ENCODE measurements at places on chromosomes 3 and 15.

- DNase-seq, result no peak
Observed at GRCh38 chr15:71830981-71831380, 20.6 kb downstream of the NR2E3 start.

GRCh38 chr3:32780735-32781210, 37.0 kb upstream of the TRIM71 start:
- DNase-seq, result peak; percentile 79

GRCh38 chr3:107634099-107634489, 111.3 kb downstream of the BBX start:
- no peak for DNase-seq

DNA sequence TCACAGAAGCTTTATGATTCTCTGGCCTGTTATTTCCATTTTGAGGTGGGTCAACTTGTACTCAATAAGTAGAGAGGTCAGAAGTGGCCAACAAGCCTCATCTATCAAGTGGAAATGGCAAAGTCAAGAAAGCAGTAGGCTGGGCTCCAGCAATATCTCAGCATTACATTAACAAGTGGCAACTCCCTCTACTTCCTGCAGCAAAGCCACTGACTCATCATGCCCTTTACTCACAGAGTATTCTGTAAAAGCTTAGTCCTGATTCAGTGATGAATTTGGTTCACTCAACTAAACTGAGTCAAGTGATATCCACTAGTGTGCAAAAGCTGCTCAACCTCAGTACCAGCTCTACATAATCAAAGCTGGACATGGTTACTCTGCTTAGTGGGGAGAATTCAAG, 954.6 kb downstream of the EPHA3 start:
- no peak for DNase-seq

GRCh38 chr3:150090877-150091276, 120.2 kb upstream of the PFN2 start:
- DNase-seq, result no peak

DNA sequence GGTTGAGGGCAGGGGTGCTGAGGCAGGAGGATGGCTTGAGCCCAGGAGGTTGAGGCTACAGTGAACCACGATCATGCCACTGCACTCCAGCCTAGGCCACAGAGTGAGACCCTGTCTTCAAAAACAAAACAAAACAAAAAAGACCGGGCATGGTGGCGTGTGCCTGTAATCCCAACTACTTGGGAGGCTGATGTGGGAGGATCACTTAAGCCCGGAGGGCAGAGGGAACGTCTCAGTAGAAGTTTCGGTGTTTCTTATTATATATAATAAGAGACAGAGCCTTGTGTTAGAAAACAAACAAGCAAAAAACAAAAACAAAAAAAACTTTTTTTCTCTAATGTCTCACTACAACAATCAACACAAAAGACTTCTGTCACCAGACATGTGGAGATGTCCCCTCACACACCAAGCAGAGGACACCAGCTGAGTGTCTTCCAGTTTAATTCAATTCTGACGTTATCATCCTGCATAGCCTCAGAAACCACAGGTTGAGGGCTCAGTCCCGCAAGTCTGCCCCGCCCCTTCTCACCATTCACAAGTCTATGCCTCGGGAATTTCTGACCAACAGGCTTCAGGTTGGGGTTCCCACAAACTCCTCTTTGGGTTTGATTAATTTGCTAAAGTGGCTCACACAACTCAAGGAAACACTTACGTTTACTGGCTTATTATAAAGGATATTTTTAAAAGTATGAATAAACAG, 24.0 kb upstream of the EIF4A2 start:
- DNase-seq, result no peak

DNA sequence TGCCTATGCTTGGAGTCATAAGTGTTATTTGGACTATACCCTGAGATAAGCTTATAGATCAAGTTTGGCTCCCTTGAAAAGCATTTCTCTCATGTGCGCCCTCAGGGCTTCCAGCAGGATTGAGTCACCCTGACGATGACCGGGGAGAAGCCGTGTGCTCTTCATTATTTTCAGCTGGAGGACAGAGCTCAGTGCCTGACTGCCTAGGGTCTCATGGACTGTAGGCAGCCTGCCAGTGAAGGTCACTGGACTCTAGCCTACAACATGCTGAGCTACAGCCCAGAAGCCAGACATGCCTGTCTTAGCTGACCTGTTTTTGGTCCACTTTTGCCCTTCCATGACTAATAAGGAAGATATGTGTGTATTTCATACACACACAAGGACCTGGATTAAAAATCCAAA, 31.6 kb upstream of the NUDT16 start:
- DNase-seq, result no peak

DNA sequence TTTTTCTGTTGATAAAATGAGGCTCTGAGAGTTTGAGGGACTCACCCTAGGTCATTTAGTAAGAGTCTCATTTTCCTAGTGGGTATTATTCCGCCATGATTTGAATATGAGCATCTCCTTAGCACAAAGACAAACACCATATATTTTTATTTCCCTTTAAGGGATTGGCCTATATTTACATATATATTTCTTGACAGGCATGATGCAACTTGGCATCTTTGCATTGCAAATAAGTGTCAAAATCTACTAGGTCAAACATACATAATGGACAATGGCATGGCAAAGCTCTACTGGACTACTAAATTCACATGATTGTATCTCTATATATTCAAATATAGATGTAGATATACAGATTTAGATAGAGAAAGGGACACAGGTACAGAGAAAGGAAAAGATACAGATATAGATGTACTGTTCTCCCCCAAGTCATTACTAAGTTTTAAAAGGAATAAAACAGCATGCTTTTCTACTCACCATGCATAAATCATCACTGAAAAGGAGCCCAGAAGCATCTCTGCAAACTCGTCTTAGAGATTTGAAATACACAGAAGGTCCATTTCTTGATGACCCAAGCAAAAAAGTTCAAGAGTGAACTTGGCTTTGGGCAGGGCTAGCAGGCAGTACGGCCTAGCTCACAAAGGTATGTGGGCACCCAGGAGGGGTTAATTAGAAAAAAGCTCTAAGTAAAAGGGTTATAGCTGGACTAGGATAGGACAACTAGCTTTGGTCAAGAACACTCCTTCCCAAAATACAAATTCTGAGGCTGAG, 495.8 kb downstream of the NTRK3 start:
- DNase-seq, result peak; percentile 67

DNA sequence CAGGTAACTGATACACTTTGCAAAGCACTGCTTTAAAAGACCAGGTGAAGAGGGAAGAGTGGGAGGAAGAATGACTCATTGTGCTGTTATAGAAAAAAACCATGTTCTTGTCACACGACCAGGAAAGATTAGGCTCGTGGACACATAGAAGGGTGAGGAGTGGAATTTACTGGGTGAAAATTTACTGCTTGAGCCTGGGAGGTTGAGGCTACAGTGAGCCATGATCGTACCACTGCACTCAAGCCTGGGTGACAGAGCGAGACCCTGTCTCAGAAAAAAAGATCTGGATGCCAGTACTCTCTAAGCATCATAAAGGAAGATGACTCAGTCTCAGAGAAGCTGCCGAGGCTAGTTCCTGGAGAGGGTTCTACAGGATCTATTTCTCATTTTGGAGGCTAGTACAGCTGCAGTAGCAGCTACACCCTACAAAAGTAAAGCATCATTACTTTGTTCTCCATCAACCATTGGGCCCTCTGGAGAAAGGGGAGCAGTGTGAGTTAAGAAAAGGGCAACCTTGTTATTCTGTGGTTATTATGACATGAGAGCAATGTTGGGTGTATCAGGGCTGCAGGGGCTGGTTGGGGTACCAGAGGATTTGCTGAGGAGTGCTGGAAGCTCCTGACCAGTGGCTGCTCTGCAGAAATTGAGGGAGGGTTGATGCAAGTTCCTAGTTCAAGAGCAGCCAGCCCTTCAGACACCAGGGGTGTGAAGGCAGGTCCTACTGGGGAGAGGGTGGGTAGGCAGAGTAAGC, 75.4 kb downstream of the CMTM8 start:
- no peak for DNase-seq

DNA sequence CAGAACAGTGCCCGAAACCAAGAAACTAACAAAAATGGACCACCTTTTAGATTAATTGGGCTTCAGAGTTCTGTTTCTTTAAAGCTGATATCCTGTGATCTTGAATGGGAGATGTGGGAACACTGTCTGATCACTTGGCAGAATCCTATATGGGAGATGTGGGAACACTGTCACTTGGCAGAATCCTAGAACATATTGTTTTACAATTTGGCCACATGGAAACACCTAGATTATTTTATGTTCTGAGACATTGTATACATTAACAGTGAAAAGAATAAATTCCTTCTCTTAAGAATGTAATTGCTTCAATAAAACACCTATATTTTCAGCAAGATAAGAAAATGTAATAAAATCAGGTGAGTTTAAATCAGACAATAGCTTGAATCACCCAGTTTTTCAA, 30.3 kb upstream of the PLSCR2 start:
- DNase-seq, result no peak

All from NCI-H1048 (cell line).